AG09319 (cell line): ENCODE measurements at places on chromosomes 3 and 15.
A peak's percentile ranks its signal among the peaks of the same experiment; 100 is the strongest.

DNA sequence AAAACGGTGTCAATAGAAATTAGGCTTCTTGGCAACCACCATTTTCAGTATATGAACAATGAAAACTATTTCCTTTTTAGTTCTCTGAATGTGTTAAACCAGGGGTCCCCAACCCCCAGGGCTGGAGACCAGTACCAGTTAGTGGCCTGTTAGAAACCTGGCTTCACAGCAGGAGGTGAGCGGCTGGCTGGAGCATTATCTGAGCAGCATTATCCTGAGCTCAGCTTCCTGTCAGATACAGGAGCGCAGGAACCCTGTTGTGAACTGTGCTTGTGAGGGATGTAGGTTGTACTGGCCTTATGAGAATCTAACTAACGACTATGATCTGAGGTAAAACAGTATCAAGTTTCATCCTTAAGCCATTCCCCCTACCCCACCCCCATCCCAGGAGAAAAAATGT, 328.7 kb downstream of the ZBBX start:
- DNase-seq: no peak

- DNase-seq: no peak
Measured at GRCh38 chr3:133455281-133455680, 55.4 kb downstream of the BFSP2 start.

DNA sequence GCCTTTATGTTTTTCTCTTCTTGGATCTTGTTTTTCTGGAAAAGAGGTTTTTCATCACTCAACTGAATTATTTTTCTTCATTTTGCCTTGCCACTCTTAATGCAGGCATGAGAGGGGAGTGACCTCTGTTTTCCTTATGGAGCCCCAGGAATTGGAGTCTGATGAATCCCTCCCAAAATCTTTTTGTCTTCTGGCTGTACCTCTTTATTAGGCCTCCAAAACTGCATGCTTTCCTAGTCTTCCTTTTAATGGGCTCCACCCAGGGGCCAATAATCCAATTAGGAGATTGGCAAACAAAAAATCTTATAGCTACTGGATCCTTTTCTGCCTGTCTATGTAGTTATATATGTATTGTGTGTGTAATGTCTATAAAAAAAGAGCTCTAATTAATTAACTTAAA, 192.4 kb upstream of the PEX5L start:
- no peak for DNase-seq

GRCh38 chr3:145849115-145849514, 311.9 kb downstream of the PLOD2 start:
- no peak for DNase-seq

GRCh38 chr3:133096900-133097613, 58.9 kb downstream of the TMEM108 start:
- no peak for DNase-seq

- no peak for DNase-seq
Measured at GRCh38 chr3:157347577-157348303, 88.9 kb upstream of the PTX3 start.

DNA sequence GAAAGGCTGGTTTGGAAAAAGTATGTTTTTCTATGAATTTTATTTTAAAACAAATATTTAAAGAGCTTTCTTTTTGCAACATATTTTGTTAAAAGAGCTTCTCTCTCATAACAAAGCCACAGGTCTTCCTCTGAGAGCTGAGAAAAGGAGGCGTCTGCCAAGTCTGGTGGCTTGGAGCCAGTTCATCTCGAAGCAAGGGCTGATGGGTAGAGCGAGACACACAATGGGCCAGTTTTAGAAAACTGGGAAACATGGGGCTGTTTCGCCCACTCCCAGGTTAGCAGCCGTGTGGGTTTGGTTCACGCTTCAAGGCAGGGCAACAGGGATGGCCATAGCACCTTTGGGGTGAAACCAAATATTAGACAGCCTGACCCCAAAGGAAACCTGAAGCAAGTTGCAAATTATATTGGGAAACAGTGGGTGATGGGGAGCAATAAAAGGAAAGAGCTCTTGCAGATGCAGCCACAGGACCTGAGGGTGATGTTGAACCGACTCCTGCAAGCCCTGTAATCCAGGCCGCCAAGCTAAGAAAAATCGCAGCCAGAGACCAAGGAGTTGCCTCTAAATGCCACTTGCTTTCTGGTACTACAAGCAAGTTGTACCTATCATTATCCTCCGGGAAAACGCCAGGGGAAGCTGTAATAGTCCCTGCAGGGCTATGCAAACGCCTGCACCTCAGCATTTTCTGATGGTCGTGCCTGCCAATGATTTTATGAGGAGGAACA, 88.4 kb upstream of the GALNT15 start:
- DNase-seq: no peak

- no peak for DNase-seq
Measured at GRCh38 chr3:188218603-188219002, 64.6 kb downstream of the LPP start.

DNA sequence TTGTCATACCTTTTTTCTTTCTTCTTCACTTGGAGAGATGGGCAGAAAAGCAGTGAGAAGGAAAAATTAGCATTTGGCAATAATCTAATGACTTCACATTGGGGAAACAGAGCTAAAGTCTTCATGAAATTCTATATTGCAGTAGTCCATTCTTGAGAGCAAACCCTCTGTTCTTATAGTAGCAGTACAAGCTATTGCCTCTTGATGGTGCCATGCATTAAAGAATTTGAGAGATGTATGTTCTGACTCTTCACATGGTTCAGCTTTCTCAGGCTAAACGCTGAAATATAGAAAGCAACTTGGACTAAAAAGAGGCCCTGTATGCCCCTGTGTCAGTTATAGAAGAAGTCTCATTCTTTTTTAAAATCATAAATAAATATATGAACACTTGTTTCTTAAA, 36.0 kb downstream of the PHLDB2 start:
- DNase-seq: peak; percentile 27

DNA sequence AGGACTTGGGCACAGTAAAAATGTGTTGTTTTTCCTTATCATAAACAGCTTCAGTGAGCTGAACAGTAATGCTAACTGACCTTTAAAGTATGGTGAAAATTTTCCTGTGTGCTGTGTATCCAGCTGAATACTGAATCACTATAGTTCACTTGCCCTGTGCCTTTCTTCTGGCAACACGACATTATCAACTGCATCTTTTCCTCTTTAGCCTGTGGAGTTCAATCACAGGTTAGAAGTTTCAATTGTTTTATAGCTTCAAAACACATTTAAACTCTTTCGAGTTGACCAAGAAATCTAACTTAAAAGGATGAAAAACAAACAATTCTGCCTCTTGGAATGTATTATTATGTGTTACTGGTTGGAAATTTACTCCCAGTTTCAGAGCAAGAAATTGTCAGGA, 1120.7 kb upstream of the ALCAM start:
- DNase-seq: no peak

GRCh38 chr3:144187531-144188210, 216.0 kb downstream of the DIPK2A start:
- DNase-seq: peak; percentile 3

GRCh38 chr3:183478501-183478900, 50.1 kb upstream of the MCF2L2 start:
- DNase-seq: no peak

DNA sequence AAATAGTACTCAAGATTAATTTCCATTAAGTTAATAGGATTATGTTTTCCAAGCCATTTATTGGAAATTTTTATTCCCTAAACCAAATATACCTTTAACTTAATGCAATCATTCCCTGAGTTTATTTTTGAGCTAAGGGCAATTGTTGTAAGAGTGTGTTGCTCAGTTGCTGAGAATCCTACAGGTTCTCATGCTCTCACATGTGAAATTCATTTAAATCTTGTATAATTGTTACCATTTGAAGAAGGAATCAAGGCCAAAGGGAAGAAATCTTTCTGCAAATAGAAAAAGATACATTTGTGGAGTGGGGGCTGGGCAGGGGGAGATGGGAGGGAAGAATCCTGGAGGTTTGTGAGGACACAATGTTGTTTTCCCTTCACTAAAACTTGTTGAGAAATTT, 202.7 kb upstream of the STRIT1 start:
- peak; percentile 11 for DNase-seq

- DNase-seq: no peak
Measured at GRCh38 chr3:125332504-125332903, 42.6 kb downstream of the ZNF148 start.

- no peak for DNase-seq
Measured at GRCh38 chr3:146709969-146710368, 104.8 kb upstream of the PLSCR5 start.

DNA sequence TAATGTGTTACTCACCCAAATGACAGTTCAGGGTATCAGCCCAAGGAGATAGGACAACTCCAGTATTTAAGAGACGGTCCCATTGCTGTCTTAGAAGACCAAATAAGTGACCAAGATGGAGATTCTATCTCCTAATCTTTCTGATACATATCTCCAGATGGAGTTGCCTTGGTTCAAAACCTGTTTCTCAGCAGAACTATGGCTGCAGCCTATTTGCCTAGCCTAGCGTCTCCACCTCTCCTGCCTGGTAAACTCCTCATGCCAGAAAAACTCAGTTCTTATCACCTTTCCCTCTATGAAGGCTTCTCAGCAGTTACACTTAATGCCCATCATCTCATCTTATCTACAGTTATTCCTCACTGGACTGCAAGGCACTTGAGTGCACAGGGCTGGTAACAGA, 1.2 kb upstream of the CSPG5 start:
- no peak for DNase-seq

- no peak for DNase-seq
Measured at GRCh38 chr3:46006238-46007032, 10.8 kb upstream of the FYCO1 start.

DNA sequence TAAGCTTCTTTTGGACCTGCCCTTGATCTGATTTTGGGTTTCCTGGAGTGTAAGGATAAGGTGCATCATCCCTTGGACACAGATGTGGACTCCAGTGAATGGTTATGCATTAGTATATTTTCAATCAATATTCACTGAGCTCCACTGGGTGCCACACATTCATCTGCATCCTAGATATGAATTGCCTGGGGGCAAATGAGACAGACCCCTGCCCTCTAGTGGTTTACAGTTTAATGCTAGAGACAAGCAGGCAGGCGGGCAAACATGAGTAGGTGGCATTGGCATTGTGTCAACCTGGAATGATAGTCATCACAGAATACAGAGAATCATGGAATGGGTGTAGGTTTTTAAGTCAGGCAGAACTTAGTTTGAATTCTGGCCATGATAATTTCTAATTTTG, 252.5 kb upstream of the SOX14 start:
- no peak for DNase-seq
